ENCODE measurements at places on chromosomes 6 and 20.
A peak's percentile ranks its signal among the peaks of the same experiment; 100 is the strongest.

DNA sequence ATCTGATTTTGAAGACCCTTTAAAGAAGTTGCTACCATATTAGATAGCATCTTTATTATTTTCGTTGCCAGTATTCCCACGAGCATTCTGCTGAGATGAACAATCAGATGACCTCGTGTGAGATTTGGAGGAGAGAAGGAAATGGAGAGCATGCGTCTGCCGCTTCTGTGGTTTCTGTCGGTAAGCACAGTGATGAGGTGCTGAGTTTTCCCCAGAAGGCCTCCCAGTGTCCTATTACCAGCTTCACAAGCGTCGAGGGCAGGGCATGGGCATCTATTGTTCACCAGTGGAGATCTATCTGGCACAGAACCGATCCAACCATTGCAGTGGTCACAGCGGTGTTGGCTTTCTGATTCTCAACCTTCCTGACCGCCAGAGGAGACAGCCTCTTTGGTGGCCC is 29.4 kb downstream of the TRAF3IP2 start:
- peak; percentile 59 for DNase-seq

DNA sequence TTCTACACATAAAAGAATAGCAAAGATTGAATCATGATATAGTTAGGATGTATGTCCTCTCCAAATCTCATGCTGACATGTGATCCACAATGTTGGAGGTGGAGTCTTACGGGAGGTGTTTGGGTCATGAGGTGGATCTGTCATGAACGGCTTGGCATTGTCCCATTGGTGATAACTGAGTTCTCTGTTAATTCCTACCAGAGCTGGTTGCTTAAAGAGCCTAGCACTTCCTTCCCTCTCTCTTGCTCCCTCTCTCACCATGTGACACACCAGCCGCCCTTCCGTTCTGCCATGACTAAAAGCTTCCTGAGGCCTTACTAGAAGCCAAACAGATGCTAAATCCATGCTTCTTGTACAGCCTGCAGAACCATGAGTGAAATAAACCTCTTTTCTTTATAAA is 8.3 kb downstream of the TNFRSF21 start:
- DNase-seq = no peak

GRCh38 chr6:137709424-137710236 is 157.4 kb upstream of the TNFAIP3 start:
- DNase-seq = no peak

- no peak for DNase-seq
Measured at GRCh38 chr6:452301-453067, 60.9 kb downstream of the IRF4 start.

DNA sequence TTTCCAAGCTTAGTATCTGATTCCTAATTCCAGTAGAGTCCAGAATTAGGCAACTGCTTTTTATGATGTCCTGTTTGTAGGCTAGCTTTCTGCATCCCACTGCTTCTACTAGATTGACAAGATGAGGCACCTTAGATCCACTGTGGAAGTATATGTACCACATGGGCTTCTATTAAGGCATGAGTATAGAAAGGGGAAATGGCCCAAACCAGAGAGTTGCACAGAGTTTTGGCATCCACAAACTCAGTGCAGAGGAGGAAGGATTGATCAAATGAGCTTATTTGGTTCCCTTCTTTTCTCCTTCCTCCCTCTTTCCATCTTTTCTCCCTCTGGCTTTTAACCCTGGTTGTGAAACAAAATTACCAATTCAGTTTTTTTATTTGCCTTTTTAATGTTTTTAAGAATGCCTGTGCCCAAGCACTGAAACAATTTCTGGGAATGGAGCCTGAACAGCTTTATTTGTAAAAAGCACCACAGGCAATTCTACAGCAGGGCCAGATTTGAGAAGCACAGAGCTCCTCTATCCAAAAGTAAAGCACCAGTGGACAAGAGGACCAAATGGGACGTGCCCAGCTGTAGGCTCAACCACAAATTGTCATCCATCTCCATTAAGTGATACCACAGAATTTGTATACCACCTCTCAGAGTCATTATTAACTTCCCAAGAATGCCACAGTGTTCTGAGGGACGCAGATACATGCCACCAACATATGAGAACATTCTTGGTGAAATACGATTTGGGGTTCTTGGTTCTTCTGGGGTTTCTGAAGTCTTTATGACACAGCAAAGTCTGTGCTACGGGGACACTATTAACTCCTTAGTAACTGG is 969.1 kb downstream of the KIF16B start:
- no peak for DNase-seq

- DNase-seq = no peak
Measured at GRCh38 chr6:116046737-116047136, 14.0 kb downstream of the FRK start.

- no peak for DNase-seq
Measured at GRCh38 chr20:1885254-1885653, 10.0 kb upstream of the SIRPA start.

GRCh38 chr6:2899596-2899995 is 3.5 kb downstream of the SERPINB9 start:
- DNase-seq = no peak

- no peak for DNase-seq
Measured at GRCh38 chr20:16777126-16777525, 29.0 kb downstream of the OTOR start.

GRCh38 chr20:4956200-4956810 is 45.0 kb downstream of the SLC23A2 start:
- peak; percentile 83 for DNase-seq

GRCh38 chr6:92377137-92377536 is 1042.2 kb downstream of the EPHA7 start:
- no peak for DNase-seq

- no peak for DNase-seq
Measured at GRCh38 chr6:3304500-3305215, 45.9 kb downstream of the PSMG4 start.

GRCh38 chr20:48409055-48409615 is 418.7 kb downstream of the PREX1 start:
- no peak for DNase-seq

Measured in Kasumi-1 (cell line).